ENCODE measurements at places on chromosomes 5 and 9.

DNA sequence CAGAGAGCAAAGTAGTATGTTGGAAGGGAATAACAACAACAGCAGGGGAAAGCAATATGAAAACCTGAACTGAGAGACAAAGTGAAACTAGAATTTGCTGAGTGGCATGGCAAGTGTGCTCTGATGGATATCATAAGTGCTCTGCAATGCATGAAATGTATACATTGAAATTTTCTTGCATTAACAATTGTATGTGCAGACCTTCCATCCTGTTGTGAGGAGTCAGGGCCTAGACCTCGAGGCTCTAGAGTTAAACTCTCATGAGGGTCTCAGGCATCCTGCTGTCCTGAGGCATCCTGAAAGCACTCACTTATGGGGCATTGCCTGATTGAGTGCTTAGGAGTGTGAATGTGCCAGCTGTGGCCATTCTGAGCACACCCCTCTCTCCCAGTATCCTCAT is 1.1 kb downstream of the ECM2 start:
- H3K4me1 ChIP-seq: peaks cover 10% of the 10 kb centered on the region
- H3K27ac ChIP-seq: no peak overlapping the region
- no peaks in the 10 kb centered on the region for H3K36me3 ChIP-seq
- no peak for DNase-seq
- H3K27me3 ChIP-seq: no peaks in the 10 kb centered on the region
- no peak overlapping the region for H3K4me3 ChIP-seq

- H3K27ac ChIP-seq: no peak overlapping the region
- no peaks in the 10 kb centered on the region for H3K4me1 ChIP-seq
- H3K27me3 ChIP-seq: peaks cover 12% of the 10 kb centered on the region
- no peaks in the 10 kb centered on the region for H3K36me3 ChIP-seq
- no peak overlapping the region for H3K4me3 ChIP-seq
Observed at GRCh38 chr9:131824155-131824594, 84.3 kb upstream of the RAPGEF1 start.

- no peak for DNase-seq
- H3K4me1 ChIP-seq: no peaks in the 10 kb centered on the region
- H3K27me3 ChIP-seq: peaks cover 33% of the 10 kb centered on the region
- no peak overlapping the region for H3K27ac ChIP-seq
- H3K4me3 ChIP-seq: no peak overlapping the region
Observed at GRCh38 chr5:115321309-115321708, 24.9 kb upstream of the CCDC112 start.

DNA sequence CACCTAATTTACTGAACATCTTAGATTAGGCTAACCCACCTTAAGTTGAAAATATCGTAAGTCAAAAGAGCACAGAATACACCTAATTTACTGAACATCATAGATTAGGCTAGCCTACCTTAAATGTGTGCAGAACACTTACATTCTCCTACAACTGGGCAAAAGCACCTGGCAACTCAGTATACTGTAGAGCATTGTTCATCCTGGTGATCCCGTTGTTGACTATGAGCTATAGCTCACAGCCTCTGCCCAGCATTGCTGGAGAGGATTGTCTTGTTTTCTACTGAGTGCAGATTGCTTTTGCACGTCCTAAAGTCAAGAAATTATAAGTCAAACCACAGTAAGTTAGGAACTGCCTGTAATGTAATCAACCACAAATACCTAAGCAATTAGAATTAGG is 531.8 kb upstream of the CDH6 start:
- no peaks in the 10 kb centered on the region for H3K4me1 ChIP-seq
- no peak overlapping the region for H3K4me3 ChIP-seq

DNA sequence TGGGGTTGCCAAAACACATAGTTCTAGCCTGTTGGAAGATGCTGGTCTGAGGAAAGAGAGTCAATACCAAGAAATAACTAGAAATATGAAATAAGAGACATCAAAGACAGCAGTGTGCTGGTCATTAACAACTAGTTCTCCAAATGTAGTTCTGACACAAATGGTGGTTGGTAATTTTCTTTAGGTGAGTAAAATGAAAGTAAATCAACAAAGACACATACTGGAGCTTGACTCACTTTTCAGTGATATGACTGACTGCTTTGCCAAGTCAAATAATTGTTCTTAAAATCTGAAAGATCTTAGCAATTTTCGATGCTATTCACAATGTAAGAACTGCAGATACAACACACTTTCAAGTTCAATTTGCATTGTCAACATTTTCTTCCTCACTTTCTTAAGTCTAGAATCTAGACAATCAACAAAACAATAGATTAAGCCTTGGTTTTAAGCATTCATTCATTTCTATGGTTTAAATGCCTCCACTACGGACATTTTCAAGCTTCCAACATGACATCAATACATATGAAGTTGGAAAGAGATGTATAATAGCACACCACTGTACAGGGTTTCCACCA is 166.8 kb upstream of the MAP3K1 start:
- no peak for DNase-seq
- peaks cover 10% of the 10 kb centered on the region for H3K27me3 ChIP-seq
- no peak overlapping the region for H3K27ac ChIP-seq
- peaks cover 4% of the 10 kb centered on the region for H3K36me3 ChIP-seq

- no peaks in the 10 kb centered on the region for H3K4me1 ChIP-seq
- no peak overlapping the region for H3K4me3 ChIP-seq
- no peaks in the 10 kb centered on the region for H3K27me3 ChIP-seq
- DNase-seq: no peak
- no peaks in the 10 kb centered on the region for H3K36me3 ChIP-seq
- H3K27ac ChIP-seq: no peak overlapping the region
Observed at GRCh38 chr5:4700069-4700468, 440.1 kb upstream of the ADAMTS16 start.

DNA sequence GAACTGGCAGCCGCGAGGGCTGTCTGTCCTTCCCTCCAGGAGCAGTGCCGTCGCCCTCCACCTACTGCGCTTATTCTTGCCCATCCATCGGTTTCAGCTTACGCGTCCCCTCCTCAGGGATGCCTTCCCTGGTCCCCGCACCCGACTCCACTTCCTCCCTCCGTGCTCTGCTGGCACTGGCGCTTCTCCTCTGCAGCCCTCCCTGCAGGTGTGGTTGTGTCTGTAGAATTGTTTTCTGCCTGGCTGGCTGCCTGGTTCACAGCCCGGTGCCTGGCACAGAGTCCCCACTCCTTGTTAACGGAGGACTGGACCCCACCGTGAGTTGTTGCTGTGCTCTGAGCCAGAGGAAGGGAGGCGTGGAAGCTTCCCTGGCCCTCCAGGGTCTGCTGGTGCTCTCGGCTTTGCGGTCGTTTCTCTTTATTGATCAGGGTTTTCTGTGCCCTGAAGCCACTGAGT is 5.7 kb downstream of the NTMT1 start:
- H3K4me3 ChIP-seq: no peak overlapping the region
- peaks cover 23% of the 10 kb centered on the region for H3K4me1 ChIP-seq
- no peaks in the 10 kb centered on the region for H3K27me3 ChIP-seq
- H3K27ac ChIP-seq: no peak overlapping the region
- no peak for DNase-seq
- H3K36me3 ChIP-seq: peaks cover 24% of the 10 kb centered on the region

DNA sequence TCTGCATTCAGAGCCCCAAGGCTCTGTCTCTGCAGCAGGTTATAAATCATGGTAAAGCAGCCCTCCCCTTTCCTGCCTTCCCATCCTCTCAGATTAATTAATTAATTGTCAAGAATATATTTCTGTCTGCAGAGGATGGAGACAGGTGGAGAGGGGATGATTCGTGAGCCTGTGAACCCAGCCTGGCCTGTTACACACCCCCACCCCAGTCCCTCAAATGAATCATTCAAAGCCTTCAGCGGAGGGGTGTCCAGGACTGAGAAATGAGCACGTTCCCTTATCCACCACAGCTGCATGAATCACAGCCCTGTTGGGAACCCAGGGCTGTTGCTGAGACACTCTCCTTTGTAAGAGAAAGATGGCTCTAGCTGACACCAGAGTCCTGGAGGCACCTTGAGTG is 56.0 kb downstream of the NIPAL4 start:
- DNase-seq: no peak
- peaks cover 80% of the 10 kb centered on the region for H3K36me3 ChIP-seq
- peak overlapping the region; percentile 68 for H3K27ac ChIP-seq

All from activated T-helper 1 cell treated with anti-CD3 and anti-CD28 coated beads, Interleukin-12 subunit alpha, Interleukin-12 subunit beta, Interleukin-2, Interleukin-4 antibody, amounts not matched to agents 30 ng/mL and 10 ng/mL and 1 ng/mL, durations not matched to agents 14 hours and 24 hours and 36 hours (primary cell).